ENCODE measurements at places on chromosomes 4 and X.

- DNase-seq = no peak
Observed at GRCh38 chr4:173367285-173367684, 3.5 kb upstream of the SAP30 start.

DNA sequence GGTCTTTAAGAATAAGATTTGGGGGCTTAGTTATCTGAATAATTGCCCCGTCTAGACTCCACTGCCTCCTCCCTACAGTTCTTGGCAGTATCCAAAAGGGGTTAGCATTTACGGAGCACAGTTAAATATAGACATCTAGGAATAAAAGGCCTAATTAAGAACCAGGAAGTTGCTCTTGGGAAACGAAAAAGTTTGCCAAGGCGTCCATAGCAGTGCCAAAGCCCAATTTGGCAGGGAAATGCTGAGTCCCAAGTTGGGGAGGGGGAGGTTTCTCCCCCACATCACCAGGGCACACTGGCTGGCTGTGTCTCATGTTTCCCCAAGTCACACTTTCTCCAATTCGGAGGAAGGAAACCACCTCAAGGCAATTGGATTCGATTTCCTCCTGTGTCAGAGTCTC is 338.7 kb downstream of the FBXW7 start:
- DNase-seq = no peak

GRCh38 chr4:107699466-107700206 is 20.4 kb downstream of the PAPSS1 start:
- no peak for DNase-seq

DNA sequence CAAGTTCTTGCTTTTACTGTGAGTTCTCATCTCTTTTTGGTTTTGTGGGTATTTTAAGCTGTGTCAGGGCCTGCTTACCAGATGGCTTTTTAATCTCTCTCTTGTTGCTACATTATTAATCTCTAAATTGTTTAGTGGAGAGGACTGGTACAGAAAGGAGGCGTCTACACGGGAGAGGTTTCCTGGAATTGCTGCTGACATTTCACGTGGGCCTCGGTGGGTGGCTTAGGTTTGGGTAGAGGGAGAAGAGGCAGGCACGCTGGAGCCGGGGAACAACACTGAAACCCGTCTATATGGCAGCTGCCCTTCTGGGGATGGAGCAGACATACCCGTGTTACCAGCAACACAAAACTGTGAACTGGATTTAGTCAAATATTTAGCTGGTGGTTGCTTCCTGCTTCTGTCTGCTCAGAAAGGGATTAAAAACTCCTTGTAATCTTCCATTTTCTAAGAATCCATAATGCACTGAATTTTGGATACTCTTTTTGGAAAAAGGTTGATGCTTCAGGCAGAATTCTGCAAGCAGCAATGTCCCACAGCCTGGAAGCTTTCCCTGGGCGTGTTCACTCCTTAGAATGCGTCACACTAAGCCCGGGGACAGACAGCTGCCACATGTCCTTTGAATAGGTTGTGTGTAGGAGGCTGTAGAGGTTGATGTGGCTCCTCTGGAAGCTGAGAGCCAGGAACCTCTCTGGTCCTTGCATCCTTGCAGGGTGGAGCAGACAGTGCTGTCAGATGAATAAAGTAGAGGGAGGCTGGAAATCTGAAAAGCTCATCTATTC is 199.8 kb upstream of the GATB start:
- no peak for DNase-seq

- peak; percentile 71 for DNase-seq
Observed at GRCh38 chrX:18984381-18985185, 669 bp upstream of the PHKA2 start.
